ENCODE measurements at places on chromosomes 7 and 10.

GRCh38 chr10:86252079-86252478 lies 114.5 kb downstream of the GRID1 start:
- DNase-seq: no peak

GRCh38 chr10:98367604-98368451 lies 47.2 kb downstream of the PYROXD2 start:
- no peak for DNase-seq

GRCh38 chr10:69201045-69201444 lies 19.1 kb upstream of the HKDC1 start:
- DNase-seq: no peak

DNA sequence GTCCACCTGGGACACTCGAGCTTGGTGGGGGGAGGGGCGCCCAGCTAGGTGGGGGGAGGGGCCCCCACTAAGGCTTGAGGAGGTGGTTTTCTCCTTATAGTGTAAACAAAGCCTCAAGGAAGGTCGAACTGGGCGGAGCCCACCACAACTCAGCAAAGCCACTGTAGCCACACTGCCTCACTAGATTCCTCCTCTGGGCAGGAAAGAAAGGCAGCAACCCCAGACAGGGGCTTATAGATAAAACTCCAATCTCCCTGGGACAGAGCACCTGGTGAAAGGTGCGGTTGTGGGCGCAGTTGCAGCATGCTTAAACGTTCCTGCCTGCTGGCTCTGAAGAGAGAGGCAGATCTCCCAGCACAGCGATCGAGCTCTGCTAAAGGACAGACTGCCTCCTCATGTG lies 133.1 kb downstream of the SNX13 start:
- no peak for DNase-seq

GRCh38 chr7:124781907-124782734 lies 16.5 kb upstream of the GPR37 start:
- DNase-seq: no peak

DNA sequence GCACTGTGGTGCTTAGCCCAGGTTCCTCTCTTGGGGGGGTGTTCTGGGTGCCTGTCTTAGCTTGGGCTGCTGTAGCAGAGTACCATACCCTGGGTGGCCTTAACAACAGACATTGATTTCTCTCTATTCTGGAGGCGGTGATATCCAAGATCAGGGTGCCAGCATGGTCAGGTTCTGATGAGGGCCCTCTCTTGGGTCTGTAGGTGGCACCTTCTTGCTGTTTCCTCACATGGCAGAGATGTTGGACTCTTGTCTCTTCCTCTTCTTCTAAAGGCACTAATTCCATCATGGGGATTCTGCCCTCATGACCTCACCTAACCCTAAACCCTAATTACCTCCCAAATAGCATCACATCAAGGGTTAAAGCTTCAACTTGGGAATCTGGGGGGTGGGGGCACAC lies 19.9 kb upstream of the CRHR2 start:
- DNase-seq: no peak

DNA sequence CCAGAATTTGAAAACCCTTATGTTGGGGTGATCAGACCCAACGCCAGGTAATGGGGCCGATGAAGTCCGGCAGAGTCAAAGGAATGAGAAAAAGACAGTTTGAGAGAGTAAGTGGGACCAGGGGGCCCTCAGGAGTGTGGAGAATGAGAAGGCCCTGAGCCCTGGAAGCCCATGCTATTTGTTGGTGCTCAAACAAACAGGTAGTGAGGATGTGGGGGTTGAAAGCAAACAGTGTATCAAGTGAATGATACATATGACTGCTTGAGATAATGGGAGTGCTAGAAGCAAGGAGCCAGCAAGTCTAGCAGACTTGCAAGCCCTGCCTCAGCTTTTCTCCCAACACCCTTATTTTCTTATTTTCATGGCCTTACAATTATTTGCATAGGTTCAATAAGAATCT lies 11.2 kb upstream of the SEPTIN14 start:
- no peak for DNase-seq

- no peak for DNase-seq
Measured at GRCh38 chr7:75953431-75953830, 38.5 kb downstream of the POR start.

All from heart left ventricle (tissue), 16 donors.